ENCODE measurements at places on chromosomes 4 and X.
A peak's percentile ranks its signal among the peaks of the same experiment; 100 is the strongest.

GRCh38 chrX:17547658-17548057 lies 172.7 kb downstream of the NHS start:
- no peak overlapping the region for H3K4me3 ChIP-seq
- peak; percentile 86 for DNase-seq
- H3K4me1 ChIP-seq: peaks cover 1% of the 10 kb centered on the region
- H3K27me3 ChIP-seq: no peaks in the 10 kb centered on the region
- no peaks in the 10 kb centered on the region for H3K36me3 ChIP-seq

DNA sequence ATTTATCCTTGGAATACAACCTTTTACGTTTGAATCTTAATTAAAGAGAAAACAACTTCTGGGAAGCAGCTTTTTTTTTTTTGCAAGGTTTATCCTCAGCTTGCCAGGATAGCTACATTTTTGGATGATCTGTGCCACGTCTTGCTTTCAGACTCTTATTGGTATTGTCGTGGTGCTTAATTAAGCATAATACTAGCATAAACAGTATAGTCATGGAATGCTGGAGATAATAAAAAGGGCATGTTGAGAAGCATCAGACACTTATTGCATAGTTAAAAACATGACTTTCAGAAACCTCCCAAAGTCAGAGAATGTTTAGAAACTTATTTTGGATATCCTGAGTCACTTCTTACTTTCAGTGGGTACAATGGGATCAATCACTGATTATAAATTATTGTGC lies 77.0 kb downstream of the PALLD start:
- H3K27me3 ChIP-seq: no peaks in the 10 kb centered on the region
- DNase-seq: no peak
- H3K27ac ChIP-seq: no peak overlapping the region
- H3K4me3 ChIP-seq: no peak overlapping the region

DNA sequence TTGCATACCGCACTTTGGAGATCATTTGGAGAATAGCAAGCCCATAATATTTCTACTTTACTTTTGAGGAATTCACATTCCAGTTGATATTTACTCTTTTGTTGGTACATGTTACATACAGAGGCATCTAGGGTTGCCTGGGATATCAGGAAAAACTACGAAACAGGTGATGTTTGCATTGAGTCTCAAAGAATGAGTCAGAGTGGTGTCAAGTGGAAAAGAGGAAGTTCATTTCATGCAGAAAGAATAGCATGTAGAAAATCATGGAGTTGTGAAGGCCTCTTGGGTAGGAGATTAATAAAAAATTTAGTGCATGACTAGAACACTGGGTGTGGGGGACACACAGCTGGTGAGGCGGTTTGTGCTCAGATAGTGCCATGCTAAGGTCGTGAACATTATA lies 33.5 kb upstream of the ELOVL6 start:
- no peaks in the 10 kb centered on the region for H3K4me1 ChIP-seq
- DNase-seq: no peak
- H3K4me3 ChIP-seq: no peak overlapping the region
- H3K36me3 ChIP-seq: no peaks in the 10 kb centered on the region
- H3K27ac ChIP-seq: no peak overlapping the region

- DNase-seq: peak; percentile 51
- H3K4me3 ChIP-seq: no peak overlapping the region
- H3K4me1 ChIP-seq: no peaks in the 10 kb centered on the region
- H3K27ac ChIP-seq: no peak overlapping the region
These were observed 73.7 kb upstream of the SLC25A43 start for GRCh38 chrX:119325456-119325855.

DNA sequence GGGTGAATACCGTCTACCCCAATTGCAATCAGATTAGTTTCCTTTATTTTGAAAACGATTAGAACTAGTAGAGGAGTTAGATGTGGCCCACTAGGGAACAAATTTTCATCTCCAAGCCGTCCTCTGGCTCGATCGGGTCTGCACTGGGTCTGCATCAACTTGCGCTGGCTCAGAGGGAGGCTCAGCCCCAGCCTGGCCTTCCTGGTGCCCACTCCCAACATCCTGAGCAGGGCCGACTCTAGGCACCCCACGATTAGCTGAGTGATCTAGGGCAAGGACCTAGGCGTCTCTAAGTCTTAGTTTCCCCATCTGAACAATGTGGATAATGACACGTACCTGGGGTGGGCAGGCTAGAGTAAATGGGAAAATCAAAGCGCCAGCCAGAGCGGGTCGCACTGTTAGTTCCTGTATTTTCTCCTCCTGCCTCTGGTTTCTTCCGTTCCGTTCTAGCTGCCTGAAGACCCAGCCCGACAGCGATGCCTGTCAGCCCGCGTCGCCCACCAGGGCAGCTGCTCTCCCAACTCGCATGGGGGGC lies 7.7 kb upstream of the HAND2 start:
- DNase-seq: no peak
- no peak overlapping the region for H3K4me3 ChIP-seq
- H3K36me3 ChIP-seq: no peaks in the 10 kb centered on the region

Data from fibroblast of lung (primary cell).